Activated B cell treated with CpG ODN at 0.5 μM for 24 hours (primary cell): ENCODE measurements at places on chromosomes 13 and 19. TPM values are rescaled to one million over a fixed set of nuclear protein-coding genes. Genes with fewer than 3 reads are reported as not detected.

GRCh38 chr13:58207501-58207900 is 576.0 kb downstream of the PCDH17 start:
- no peak overlapping the region for H3K4me3 ChIP-seq
- no peak for DNase-seq
- H3K27ac ChIP-seq, result no peak overlapping the region
- H3K4me1 ChIP-seq, result no peaks in the 10 kb centered on the region
- H3K27me3 ChIP-seq, result no peaks in the 10 kb centered on the region
- H3K36me3 ChIP-seq, result no peaks in the 10 kb centered on the region

GRCh38 chr19:52297601-52298364 is 814 bp downstream of the ZNF480 start:
- H3K4me1 ChIP-seq, result peaks cover 21% of the 10 kb centered on the region
- H3K4me3 ChIP-seq, result peak overlapping the region; percentile 98
- DNase-seq, result no peak
- H3K36me3 ChIP-seq, result peaks cover 53% of the 10 kb centered on the region
- H3K27me3 ChIP-seq, result no peaks in the 10 kb centered on the region
- H3K27ac ChIP-seq, result peak overlapping the region; percentile 98

DNA sequence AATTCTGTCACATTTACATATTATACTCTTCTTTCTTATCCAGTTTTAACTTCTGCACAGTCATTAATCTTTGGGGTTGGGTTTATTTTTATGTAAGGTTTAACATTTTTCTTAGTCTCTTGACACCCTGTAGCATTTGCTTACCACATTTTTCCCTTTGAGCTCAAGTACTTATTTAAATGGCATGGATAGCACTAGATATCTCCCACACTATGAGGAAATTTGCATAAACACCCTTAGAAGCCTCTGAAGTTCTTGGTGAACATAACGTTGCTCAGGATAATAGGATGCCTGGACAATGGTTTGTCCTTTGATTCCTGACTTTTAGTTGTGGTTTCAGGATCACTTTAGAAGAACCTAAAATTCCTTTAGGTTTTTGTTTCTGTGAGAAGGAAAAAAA is 338.9 kb downstream of the PCDH17 start:
- H3K27me3 ChIP-seq, result no peaks in the 10 kb centered on the region
- no peak for DNase-seq
- H3K36me3 ChIP-seq, result no peaks in the 10 kb centered on the region
- H3K4me3 ChIP-seq, result no peak overlapping the region
- H3K27ac ChIP-seq, result no peak overlapping the region
- H3K4me1 ChIP-seq, result no peaks in the 10 kb centered on the region

GRCh38 chr19:17951157-17951989 is 15.5 kb upstream of the KCNN1 start:
- no peaks in the 10 kb centered on the region for H3K36me3 ChIP-seq
- H3K27ac ChIP-seq, result no peak overlapping the region
- peaks cover 25% of the 10 kb centered on the region for H3K27me3 ChIP-seq
- H3K4me3 ChIP-seq, result peak overlapping the region; percentile 63

DNA sequence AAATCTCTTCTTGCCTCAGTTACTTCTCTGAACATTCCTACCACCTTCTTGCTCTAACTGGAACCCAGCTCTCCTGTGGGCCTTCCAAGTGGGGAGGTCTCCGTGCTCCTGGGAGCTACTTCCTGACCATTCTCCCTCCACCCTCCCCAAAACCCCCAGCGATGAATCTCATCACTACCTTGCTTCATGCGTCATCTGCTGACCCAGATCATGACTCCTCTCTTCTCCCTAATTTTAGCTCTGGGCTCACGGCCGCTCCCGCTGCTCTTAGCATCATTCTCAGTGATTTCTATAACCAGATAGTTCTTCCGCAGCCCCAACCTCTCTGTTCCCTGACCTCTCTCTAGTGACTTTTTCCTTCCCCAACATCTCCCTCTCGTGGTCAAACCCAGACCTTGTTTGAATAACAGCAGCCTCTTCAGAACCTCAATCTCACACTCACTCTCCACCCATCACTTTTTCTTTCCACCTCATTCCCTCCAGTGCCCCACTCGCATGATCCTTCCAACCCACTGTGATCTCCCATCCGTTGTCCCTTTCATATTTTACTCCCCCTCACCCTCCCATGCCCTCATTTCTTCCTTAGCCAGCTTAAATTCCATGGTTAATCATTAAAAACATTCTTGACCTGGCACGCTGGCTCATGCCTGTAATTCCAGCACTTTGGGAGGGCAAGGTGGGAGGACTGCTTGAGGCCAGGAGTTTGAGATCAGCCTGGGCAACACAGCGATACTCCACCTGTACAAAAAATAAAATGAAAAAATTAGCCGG is 21.8 kb downstream of the MRPS12 start:
- peaks cover 14% of the 10 kb centered on the region for H3K4me1 ChIP-seq
- DNase-seq, result no peak
- no peaks in the 10 kb centered on the region for H3K36me3 ChIP-seq
- H3K27me3 ChIP-seq, result peaks cover 26% of the 10 kb centered on the region

DNA sequence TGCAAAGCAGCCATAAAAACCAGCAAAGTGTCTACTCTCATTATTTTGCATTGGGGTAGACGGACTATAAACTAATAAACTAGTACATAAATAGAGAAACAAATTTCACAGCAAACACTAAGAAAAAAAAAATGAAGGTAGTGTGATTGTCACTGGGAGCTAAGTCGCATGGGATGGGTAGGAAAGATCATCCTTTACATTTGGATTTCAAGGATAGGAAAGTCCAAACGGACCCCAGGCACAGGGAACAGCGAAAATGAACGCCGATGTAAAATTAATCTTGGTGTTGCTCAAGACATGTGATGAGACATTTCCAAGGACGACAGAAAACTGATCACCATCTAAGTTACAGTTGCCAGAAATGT is 690 bp upstream of the SGTA start:
- H3K4me1 ChIP-seq, result peaks cover 78% of the 10 kb centered on the region
- peak overlapping the region; percentile 90 for H3K27ac ChIP-seq
- peak overlapping the region; percentile 86 for H3K4me3 ChIP-seq

Gene TLE2
- 0.58 and 0.66 TPM in 2 replicates for total RNA-seq

Gene MIER2
- total RNA-seq, result 14.6 and 15.0 TPM in 2 replicates

DNA sequence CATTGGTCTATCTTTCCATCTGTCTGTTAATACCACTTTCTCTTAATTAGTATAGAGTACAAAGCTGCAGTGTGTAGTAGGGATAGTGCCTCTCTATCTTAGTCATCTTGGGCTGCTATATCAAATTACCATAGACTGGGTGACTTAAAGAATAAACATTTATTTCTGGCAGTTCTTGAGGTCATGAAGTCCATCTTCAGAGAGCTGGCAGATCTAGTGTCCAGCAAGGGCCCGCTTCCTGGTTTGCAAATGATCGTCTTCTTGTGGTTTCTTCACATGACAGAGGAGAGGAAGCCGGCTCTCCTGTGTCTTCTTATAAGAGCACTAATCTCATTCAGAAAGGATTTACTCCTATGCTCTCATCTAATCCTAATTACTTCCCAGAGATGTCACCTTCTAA is 6.1 kb downstream of the ZNF700 start:
- peaks cover 26% of the 10 kb centered on the region for H3K36me3 ChIP-seq
- no peaks in the 10 kb centered on the region for H3K27me3 ChIP-seq
- H3K27ac ChIP-seq, result no peak overlapping the region
- H3K4me3 ChIP-seq, result no peak overlapping the region
- DNase-seq, result no peak

GRCh38 chr19:49594157-49594992 is 3.4 kb downstream of the PRR12 start:
- H3K27ac ChIP-seq, result peak overlapping the region; percentile 87
- no peaks in the 10 kb centered on the region for H3K27me3 ChIP-seq
- DNase-seq, result no peak
- peaks cover 32% of the 10 kb centered on the region for H3K4me1 ChIP-seq

Gene TLE6
- 0.42 and 0.93 TPM in 2 replicates for total RNA-seq

DNA sequence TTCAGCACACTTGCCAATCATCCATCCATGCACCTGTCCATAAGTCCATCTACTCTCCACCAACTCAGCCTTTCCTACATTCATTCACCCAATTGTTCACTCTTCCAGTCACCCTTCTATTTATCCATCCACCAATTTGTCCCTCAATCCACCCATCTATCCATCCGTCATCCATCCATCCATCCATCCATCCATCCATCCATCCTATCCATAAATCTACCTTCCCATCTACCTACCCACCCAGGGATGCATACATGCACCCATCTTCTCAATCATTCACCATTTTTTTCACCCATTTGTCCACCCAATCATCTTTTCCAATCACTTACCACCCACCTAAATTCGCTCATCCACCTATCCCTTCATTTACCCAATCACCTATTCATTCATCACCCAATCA is 14.6 kb upstream of the CEACAM20 start:
- H3K27me3 ChIP-seq, result peaks cover 4% of the 10 kb centered on the region
- DNase-seq, result no peak
- H3K36me3 ChIP-seq, result no peaks in the 10 kb centered on the region
- H3K4me1 ChIP-seq, result no peaks in the 10 kb centered on the region
- H3K27ac ChIP-seq, result no peak overlapping the region

DNA sequence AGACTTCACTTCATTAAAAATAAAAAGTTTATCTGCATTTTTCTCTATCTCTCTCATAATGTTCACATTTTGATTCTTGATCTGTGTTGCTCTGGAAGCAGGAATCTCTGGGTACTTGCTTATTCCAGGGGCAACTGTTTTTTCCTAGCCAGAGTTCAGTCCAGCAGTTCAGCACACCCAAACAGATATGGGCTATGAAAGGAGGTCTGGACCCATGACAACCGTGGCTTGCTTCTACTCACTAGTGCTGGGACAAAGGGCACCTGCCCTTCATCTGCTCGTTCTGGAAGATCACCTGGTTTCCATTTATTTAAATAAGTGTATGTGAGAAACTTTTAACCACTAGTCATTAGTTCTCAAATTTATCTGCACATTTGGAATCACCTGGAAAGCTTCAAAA is 36.0 kb downstream of the POLR1D start:
- H3K36me3 ChIP-seq, result peaks cover 25% of the 10 kb centered on the region
- no peak overlapping the region for H3K27ac ChIP-seq
- H3K4me1 ChIP-seq, result peaks cover 3% of the 10 kb centered on the region
- DNase-seq, result no peak
- H3K27me3 ChIP-seq, result no peaks in the 10 kb centered on the region

- peak; percentile 65 for DNase-seq
- H3K4me1 ChIP-seq, result peaks cover 80% of the 10 kb centered on the region
- peak overlapping the region; percentile 94 for H3K4me3 ChIP-seq
- H3K36me3 ChIP-seq, result peaks cover 38% of the 10 kb centered on the region
- peak overlapping the region; percentile 97 for H3K27ac ChIP-seq
These were observed 1.4 kb upstream of the PRKD2 start for GRCh38 chr19:46718157-46718933.

- H3K4me3 ChIP-seq, result no peak overlapping the region
- peaks cover 49% of the 10 kb centered on the region for H3K27me3 ChIP-seq
- no peaks in the 10 kb centered on the region for H3K36me3 ChIP-seq
- DNase-seq, result no peak
These were observed 17.3 kb downstream of the SHANK1 start for GRCh38 chr19:50702158-50702870.

DNA sequence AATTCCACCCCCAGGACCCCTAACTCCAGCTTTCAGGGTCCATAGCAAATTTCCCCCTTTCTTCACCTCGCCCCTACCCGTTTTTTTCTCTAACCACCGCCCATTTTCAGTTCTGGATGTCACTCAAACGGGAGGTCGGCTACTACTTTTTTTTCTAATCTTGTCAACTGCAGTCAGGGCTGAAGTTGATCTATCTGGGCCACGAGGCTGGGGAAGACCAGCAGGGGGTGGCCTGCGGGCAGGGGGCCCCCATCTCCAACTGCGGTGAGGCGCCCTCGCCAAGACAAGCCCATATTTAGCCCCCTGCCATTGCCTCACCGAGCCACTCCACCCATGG is 748 bp downstream of the LHFPL6 start:
- H3K36me3 ChIP-seq, result no peaks in the 10 kb centered on the region
- H3K27ac ChIP-seq, result no peak overlapping the region
- peaks cover 13% of the 10 kb centered on the region for H3K4me1 ChIP-seq
- H3K4me3 ChIP-seq, result peak overlapping the region; percentile 73

DNA sequence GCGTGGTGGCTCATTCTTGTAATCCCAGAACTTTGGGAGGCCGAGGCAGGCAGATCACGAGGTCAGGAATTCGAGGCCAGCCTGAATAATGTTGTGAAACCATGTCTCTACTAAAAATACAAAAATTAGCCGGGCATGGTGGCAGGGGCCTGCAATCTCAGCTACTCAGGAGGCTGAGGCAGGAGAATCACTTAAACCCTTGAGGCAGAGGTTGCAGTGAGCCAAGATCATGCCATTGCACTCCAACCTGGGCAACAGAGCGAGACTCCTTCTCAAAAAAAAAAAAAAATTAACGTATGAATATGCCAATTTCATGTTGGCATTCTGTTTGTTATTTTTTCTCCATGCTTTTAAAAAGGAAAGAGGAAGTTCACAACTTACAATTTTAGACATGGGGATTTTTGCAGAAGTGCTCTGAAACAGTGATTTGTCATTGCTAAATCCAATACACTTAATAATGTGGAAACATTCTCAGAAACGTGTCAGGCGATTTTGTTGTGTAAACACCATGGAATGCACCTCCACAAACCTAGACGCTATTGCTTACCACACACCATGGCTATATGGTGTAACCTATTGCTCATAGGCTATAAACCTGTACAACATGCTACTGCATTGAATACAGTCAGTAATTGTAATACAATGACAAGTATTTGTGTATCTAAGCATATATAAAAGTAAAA is 115.9 kb upstream of the PCDH20 start:
- H3K36me3 ChIP-seq, result no peaks in the 10 kb centered on the region
- H3K4me3 ChIP-seq, result no peak overlapping the region
- H3K4me1 ChIP-seq, result no peaks in the 10 kb centered on the region
- no peak overlapping the region for H3K27ac ChIP-seq

- H3K36me3 ChIP-seq, result no peaks in the 10 kb centered on the region
- H3K4me1 ChIP-seq, result peaks cover 4% of the 10 kb centered on the region
- DNase-seq, result no peak
- H3K27me3 ChIP-seq, result peaks cover 4% of the 10 kb centered on the region
These were observed 196.9 kb upstream of the UBL3 start for GRCh38 chr13:30047154-30047874.

GRCh38 chr13:104098421-104098820 is 1032.2 kb upstream of the SLC10A2 start:
- no peak overlapping the region for H3K27ac ChIP-seq
- H3K36me3 ChIP-seq, result no peaks in the 10 kb centered on the region
- H3K4me1 ChIP-seq, result no peaks in the 10 kb centered on the region
- DNase-seq, result no peak
- H3K4me3 ChIP-seq, result no peak overlapping the region

Gene PTPRS
- 2.5 and 3.4 TPM in 2 replicates for total RNA-seq

Gene RPL18
- total RNA-seq, result 2,427 and 2,762 TPM in 2 replicates

GRCh38 chr13:50033725-50034124 is 18.5 kb downstream of the KCNRG start:
- H3K4me3 ChIP-seq, result no peak overlapping the region
- no peaks in the 10 kb centered on the region for H3K36me3 ChIP-seq
- H3K4me1 ChIP-seq, result peaks cover 14% of the 10 kb centered on the region
- peak overlapping the region; percentile 2 for H3K27ac ChIP-seq
- no peaks in the 10 kb centered on the region for H3K27me3 ChIP-seq
- no peak for DNase-seq
